Activated CD8-positive, alpha-beta T cell treated with anti-CD3 and anti-CD28 coated beads for 36 hours (primary cell): ENCODE measurements at places on chromosomes 3 and 15.

GRCh38 chr3:181770296-181770695 is 58.6 kb downstream of the SOX2 start:
- DNase-seq: no peak

GRCh38 chr15:76337059-76337695 is 604 bp downstream of the ISL2 start:
- DNase-seq: peak; percentile 47

DNA sequence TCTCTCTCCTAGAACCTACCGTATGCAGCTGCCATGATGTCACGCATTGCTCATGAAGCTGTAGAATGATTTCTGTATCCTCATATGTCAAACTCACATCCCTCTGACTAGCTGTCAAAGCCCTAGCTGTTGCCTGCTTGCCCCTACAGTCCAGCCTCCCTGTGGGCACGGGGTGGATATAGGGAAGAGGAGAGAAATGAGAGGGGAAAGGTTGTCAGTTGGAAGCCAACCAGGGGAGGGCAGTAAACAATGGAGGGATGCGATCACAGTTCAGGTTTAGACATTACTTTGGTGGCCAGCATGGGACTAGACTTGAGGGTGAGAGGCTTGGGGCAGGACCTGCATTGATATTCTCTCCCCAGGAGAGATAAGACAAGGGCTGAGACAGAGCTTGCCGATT is 1.7 kb upstream of the HDGFL3 start:
- DNase-seq: no peak

GRCh38 chr15:37007301-37007700 is 93.0 kb downstream of the MEIS2 start:
- no peak for DNase-seq

- DNase-seq: no peak
These were observed 36.5 kb upstream of the KLHL6 start for GRCh38 chr3:183591881-183592521.

DNA sequence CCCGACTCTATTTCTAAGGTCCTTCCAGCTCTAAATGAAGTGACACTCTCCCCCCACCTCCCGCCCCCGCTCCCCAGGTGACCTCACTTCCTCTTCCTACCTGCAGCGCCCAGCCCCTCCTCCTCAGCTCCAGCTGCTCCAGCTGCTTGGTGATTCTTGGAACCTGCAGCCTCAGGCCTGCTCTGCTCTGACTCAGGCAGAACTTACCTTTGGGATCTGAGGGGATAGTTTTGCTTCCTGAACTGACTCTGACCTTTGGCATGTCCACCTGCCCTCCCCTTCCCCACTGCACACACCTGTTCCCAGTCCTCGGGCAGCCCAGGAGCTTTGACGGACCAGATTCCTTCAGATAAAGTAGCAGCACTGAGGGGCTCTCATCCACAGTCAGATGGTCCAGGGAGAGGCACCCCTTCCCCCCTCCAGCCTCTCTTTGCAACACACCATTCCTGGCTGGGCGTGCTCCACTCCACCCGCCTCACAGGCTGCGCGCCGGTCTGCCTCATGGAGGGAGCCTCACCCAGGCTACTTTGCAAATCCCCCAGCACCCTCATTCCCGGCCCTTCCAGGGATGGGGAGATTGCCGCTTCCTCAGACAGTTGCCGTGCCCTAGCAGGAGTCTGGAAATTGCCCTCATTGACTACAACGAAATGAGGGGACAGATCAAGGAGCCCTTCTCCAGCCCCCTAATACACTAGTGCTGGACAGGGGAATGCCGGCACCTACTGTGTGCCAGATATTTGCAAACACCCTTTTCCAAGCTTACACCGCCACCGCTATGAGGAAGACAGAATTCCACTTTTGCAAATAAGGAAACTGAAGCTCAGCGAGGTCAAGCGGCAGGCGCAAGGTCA is 692 bp upstream of the C15orf39 start:
- peak; percentile 84 for DNase-seq

DNA sequence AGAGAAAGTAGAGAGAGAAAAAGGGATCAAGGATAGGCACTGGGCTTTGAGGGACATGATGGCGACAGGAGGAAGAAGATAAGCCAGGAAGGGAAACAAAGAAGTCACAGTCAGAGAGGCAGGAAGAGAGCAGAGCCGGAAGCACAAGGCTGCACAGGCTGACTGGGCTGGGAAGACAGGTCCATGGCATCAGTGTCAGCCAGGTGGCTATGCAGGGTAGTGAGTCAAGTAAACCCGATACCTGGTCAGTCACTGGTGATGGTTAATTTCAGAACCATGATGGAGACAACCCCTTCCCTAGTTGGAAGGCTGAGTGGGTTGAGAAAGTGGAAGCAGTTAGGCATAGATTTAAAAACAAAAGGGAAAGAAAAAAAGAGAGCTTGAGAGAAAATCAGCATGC is 203.8 kb downstream of the EPHB1 start:
- DNase-seq: no peak
